ENCODE measurements at places on chromosomes 7 and 10.

- no peak for DNase-seq
- no peak overlapping the region for H3K27ac ChIP-seq
- no peak overlapping the region for H3K4me3 ChIP-seq
- H3K4me1 ChIP-seq = no peaks in the 10 kb centered on the region
Measured at GRCh38 chr7:45216181-45216580, 58.6 kb downstream of the RAMP3 start.

- H3K4me3 ChIP-seq = no peak overlapping the region
- no peaks in the 10 kb centered on the region for H3K4me1 ChIP-seq
- no peak overlapping the region for H3K27ac ChIP-seq
- H3K27me3 ChIP-seq = no peaks in the 10 kb centered on the region
- no peak for DNase-seq
Measured at GRCh38 chr7:153934048-153934447, 118.2 kb upstream of the DPP6 start.

GRCh38 chr10:125368146-125368545 is 207.8 kb upstream of the CTBP2 start:
- no peaks in the 10 kb centered on the region for H3K27me3 ChIP-seq
- H3K4me1 ChIP-seq = no peaks in the 10 kb centered on the region
- H3K4me3 ChIP-seq = no peak overlapping the region
- no peak for DNase-seq

DNA sequence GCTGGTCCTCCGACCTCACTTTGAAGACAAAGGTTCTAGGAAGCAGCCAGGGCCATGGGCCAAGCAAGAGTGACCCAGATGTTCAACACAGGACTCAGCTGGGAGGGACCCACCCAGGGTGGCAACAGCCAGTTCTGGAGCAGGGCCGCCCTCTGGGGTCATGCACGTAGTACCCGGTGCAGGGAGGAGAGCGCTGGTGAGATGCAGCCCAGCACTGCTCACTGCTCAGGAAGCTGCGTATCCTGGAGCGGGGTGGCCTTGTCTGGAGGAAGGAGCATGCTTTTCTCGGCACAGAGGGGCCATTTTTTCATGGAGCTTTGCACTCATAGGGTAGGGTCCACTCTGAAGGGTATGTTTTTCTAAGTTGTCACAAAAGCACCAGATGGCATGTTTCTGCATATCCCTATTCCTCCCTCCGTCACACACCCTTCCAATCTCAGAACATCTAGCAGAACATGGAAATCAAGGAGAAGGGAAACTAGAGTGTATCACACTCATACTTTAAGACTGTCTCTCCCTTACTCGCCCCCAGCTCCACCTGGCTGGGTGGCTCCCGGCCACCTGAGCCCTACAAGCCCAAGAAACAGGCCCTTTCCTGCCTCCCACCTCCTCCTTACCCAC is 132.6 kb downstream of the CDH23 start:
- H3K36me3 ChIP-seq = no peaks in the 10 kb centered on the region
- no peak for DNase-seq
- no peaks in the 10 kb centered on the region for H3K27me3 ChIP-seq
- H3K27ac ChIP-seq = no peak overlapping the region

DNA sequence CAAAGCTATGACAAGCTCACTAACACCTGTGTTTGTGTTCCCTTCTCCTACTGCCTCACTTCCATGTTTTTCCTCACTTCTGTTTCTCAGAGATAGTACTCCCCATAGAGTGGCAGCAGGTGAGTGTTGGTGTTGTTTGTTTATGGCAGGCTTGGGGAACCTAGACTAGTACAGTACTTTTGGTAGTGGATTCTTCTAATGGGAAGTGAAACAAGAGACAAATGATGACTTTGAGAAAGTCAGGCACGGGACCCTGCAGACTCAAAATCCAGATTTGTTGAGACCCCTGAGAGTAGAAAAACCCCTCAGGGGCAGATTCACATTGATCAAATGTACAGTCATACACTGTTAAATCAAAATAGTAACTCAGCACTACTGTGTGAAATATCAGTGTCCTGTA is 6.4 kb upstream of the CFAP69 start:
- no peak overlapping the region for H3K27ac ChIP-seq
- H3K27me3 ChIP-seq = no peaks in the 10 kb centered on the region
- no peaks in the 10 kb centered on the region for H3K4me1 ChIP-seq
- H3K4me3 ChIP-seq = no peak overlapping the region

- H3K4me3 ChIP-seq = no peak within 1 kb of the TSS
- H3K27ac ChIP-seq = no peak within 1 kb of the TSS
- no peaks in the 10 kb centered on the region for H3K4me1 ChIP-seq
- no peaks in the 10 kb centered on the region for H3K36me3 ChIP-seq
- H3K27me3 ChIP-seq = no peaks in the 10 kb centered on the region
Measured at GRCh38 chr10:90920986-90921666, at the start of gene ANKRD1. Gene ANKRD1 (minus strand): TSS chr10:90921087. CDS start chr10:90921027, 60 bp downstream.

- no peak overlapping the region for H3K27ac ChIP-seq
- peaks cover 10% of the 10 kb centered on the region for H3K4me1 ChIP-seq
- no peak for DNase-seq
- no peaks in the 10 kb centered on the region for H3K36me3 ChIP-seq
- no peaks in the 10 kb centered on the region for H3K27me3 ChIP-seq
Measured at GRCh38 chr10:86393362-86393761, 26.8 kb upstream of the GRID1 start.

DNA sequence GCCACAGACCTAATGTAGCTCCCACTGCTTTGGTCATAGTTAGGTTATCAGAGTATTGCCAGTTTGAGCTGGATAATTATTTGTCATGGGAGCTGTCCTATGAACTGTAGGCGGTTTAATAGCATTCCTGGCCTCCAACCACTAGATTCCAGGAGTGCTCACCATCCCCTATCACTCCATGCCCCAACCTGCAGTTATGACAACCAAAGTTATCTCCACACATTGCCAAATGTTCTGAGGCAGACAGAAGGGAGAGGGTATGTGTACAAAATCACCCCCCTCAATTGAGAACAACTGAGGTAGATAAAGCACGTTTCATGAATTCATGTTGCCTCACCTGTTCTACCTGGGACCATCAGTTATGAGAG is 119.0 kb upstream of the CACUL1 start:
- no peak overlapping the region for H3K4me3 ChIP-seq
- H3K4me1 ChIP-seq = no peaks in the 10 kb centered on the region
- no peak for DNase-seq
- no peaks in the 10 kb centered on the region for H3K36me3 ChIP-seq
- H3K27ac ChIP-seq = no peak overlapping the region
- no peaks in the 10 kb centered on the region for H3K27me3 ChIP-seq

DNA sequence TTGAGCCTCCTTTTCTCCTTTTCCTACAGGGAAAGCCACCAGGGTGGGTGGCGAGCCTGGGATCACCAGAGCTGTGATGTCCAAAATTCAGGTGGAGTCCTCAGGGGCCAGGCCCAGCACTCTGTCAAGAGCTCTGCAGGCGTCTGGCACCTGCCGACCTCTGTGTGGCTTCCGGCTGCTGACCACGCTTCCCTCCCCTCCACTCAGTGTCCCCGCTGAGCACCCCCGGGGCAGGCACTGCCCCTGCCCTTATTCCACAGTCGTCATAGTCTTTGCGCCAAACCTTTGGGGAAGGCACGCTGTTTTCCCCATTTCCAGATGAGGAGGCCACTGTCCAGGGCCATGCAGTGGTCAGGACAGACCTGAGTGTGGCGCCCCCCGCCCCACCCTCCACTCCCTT is 7.5 kb downstream of the MTG1 start:
- no peaks in the 10 kb centered on the region for H3K27me3 ChIP-seq
- H3K4me1 ChIP-seq = peaks cover 19% of the 10 kb centered on the region
- no peak overlapping the region for H3K27ac ChIP-seq
- no peak overlapping the region for H3K4me3 ChIP-seq
- DNase-seq = no peak
